Activated T-helper 1 cell treated with anti-CD3 and anti-CD28 coated beads, Interleukin-12 subunit alpha, Interleukin-12 subunit beta, Interleukin-2, Interleukin-4 antibody, amounts not matched to agents 30 ng/mL and 10 ng/mL and 1 ng/mL, durations not matched to agents 14 hours and 24 hours and 36 hours (primary cell): ENCODE measurements at places on chromosomes 7 and 10. TPM values are rescaled to one million over a fixed set of nuclear protein-coding genes. Genes with fewer than 3 reads are reported as not detected.

The MACC1 gene
- total RNA-seq = not detected in 2 replicates

The OR2A1 gene
- not detected in 2 replicates for total RNA-seq

GRCh38 chr7:148340438-148341280, 249.9 kb upstream of the C7orf33 start:
- no peaks in the 10 kb centered on the region for H3K36me3 ChIP-seq
- peaks cover 8% of the 10 kb centered on the region for H3K4me1 ChIP-seq
- H3K4me3 ChIP-seq = no peak overlapping the region
- peaks cover 46% of the 10 kb centered on the region for H3K27me3 ChIP-seq
- H3K27ac ChIP-seq = no peak overlapping the region
- DNase-seq = no peak

DNA sequence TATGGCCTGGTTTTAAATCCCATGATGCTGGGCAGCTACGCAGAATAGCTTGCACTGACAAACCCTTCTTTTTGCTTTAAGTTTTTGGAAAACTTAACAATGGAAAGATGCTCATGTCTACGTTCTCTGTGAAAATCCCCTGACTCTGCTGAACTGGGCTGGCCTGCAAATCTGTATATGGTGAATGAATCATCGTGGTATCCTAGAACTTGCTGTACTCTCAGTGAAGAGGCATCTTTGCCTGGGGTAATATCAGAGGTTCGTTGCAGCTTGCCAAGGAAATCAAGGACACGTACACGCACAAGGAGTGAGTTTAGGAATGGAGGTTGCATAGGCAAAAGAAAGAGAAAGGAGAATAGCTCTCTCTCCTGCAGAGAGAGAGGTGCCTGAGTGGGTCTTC, 382.0 kb upstream of the ADARB2 start:
- H3K27me3 ChIP-seq = peaks cover 2% of the 10 kb centered on the region
- no peaks in the 10 kb centered on the region for H3K36me3 ChIP-seq
- no peak overlapping the region for H3K27ac ChIP-seq
- no peak overlapping the region for H3K4me3 ChIP-seq

DNA sequence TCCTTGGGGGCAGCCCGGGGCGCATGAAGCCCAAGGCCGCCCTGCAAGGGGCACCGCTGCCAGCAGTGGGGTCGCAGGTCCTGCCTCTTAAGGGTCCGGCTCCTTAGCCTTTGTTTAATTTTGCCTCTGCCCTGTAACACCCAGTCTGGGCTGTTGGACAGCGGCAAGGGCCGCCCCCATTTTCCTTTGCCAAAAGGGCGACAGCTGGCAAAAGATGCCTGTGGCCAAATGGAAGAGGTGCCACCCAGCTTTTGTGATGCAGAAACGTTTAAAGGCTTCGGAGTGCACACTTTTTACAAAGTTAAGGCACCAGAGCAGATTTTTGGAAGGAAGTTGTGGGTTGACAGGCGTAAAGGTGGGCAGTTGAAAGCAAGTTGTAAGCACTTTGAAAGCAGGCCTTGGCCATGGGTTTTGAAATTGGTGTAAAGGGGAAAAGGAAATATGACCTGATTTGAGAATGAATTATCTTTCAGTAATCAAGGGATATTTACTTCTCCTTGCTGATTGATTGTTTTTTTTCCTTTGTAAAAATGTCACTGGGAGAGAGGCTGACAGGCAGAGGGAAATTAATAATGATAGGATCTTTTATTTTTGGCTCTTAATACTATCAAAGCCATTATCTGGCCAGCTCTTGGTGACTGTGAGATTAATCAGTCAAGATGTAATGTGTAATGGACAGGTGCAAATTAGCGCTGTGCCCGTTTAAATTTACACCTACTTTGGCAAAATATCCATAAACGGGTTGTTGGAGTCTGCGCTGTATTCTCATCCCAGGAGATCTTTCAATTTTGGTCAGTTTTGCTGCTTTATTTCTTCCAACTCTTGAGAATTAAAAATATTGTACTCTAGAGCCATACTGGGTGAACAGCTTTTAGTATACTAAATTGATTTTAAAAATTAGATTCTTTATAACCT, 1.2 kb downstream of the CASD1 start:
- peaks cover 14% of the 10 kb centered on the region for H3K36me3 ChIP-seq
- peak overlapping the region; percentile 84 for H3K4me3 ChIP-seq
- DNase-seq = peak; percentile 12
- peaks cover 35% of the 10 kb centered on the region for H3K4me1 ChIP-seq
- no peaks in the 10 kb centered on the region for H3K27me3 ChIP-seq
- H3K27ac ChIP-seq = peak overlapping the region; percentile 88

DNA sequence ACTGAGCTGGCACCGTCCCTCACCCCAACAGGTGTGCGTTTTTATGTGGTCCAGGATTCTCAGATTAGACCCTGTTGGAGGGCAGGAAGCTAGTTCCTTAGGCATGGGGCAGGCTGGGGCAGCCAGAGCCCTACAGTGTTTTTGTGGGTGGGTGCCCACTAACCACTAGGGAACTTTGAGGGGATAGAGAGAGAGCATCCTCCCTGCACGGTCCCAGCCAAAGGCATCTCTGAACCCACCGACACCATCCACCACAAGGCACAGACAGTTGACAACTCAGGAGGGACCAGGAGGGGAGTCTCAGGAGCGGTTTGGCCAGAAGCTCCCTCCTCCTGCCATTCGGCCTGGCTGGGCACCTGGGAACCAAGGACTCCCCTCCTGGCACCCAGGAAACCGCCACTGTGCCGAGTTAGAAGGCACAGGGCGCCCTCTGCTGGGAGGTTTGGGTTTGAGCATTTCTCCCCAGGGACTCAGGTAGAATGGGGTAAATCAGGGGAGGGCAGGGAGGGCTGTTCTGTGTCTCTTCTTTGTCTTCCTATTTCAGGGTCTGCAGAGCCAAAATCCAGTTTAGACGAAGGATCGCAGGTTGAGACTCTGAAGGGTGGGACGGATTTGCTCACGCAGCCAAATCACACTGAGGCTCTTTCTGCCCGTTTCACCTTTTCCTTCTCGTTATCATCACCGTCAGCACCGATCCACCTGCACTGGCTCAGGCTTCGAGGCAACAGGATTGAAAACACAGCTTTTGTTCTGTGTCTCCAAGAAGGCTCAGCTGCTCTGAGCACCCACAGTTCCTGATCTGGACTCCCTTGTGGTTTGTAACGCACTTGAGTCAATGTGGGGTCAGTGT, 84.8 kb upstream of the COL13A1 start:
- no peak overlapping the region for H3K4me3 ChIP-seq
- H3K4me1 ChIP-seq = no peaks in the 10 kb centered on the region
- H3K27ac ChIP-seq = no peak overlapping the region
- peak; percentile 29 for DNase-seq
- H3K36me3 ChIP-seq = no peaks in the 10 kb centered on the region
